ENCODE measurements at places on chromosomes 1 and 21.
A peak's percentile ranks its signal among the peaks of the same experiment; 100 is the strongest.

DNA sequence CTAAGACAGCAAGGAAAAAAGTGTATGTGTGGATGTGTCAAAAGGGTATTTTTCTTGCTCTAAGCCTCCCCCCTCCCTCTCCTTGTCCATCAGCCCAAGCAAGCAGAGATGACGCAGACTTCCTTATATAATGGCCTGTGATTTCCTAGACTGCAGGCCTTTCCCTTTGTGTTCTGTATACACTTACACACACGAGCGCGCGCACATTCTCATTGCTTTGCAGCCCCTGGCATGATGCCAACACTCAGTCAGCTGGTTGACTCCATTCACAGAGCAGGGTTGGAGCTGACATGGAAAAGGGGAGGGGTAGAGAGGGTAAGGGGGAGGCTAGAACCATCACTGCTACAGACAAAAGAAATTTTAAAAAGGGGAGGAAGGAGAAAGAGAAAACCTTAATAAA lies 41.8 kb downstream of the GATAD2B start:
- peak; percentile 86 for DNase-seq

DNA sequence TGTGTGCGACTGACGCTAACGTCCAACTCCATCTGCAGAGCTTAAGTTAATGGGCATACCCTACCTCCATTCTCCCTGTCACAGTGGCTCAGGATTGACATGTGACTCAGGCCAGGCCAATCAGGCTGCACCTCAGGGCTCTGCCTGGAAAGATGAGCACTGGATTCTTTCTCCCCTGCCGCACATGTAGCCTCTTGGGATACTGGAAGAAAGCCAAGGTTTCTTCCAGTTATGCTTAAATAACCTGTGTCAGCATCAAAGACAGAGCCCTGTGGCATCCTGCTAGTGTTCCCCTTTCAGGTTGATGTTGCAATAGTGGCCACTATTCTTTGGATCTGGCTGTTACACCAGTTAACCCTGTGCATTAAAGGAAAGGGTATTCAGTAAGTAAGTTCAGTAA lies 55.0 kb upstream of the SYT6 start:
- no peak for DNase-seq

- no peak for DNase-seq
Observed at GRCh38 chr1:117541003-117541402, 64.8 kb upstream of the TENT5C start.

- no peak for DNase-seq
Observed at GRCh38 chr1:29903548-29904166, 667.3 kb downstream of the PTPRU start.

GRCh38 chr1:31382379-31382989 lies 9.6 kb upstream of the FABP3 start:
- DNase-seq = no peak

GRCh38 chr1:45802343-45803298 lies 791 bp upstream of the MAST2 start:
- DNase-seq = peak; percentile 99

DNA sequence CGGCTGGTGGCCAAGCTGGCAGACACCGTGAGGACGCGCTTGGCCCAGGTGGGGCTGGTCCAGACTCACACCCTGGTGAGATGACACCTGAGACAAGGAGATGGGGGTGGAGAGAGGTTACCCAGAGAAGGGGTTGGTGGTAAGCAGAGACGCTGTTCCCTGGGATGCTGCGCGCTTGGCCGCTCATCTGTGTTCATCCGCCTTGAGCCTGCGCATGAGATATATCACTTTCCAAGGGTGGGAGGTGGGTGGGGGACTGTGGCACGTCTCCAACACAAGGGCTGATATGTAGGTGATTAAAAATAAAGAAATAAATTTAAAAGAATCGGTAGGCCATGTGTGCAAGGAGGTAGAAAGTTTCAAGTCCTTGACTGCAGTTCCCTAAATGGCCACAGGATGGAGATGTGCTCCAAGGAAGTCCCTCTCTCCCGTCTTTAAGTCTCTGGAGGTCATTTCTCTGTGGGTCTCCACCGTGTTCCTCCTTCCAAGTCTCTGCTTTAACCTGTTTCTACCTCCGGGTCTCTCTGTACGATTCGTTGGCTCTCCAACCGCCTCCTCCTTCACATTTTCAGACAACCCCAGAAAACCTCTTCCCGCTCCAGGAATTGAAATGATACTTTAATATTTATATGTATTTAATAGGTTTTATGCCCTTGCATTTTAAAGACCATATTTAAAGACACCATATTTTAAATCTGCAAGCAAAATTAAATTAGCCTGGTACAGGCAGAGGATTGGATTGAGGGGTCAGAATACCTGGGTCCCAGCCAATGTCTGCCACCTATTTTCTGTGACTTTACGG lies 4.5 kb downstream of the TTC24 start:
- peak; percentile 65 for DNase-seq

All from HCEC 1CT (cell line).